Dorsolateral prefrontal cortex (tissue), 122 donors: ENCODE measurements at places on chromosomes 5 and 9.

GRCh38 chr5:65364907-65365306 is 116.8 kb downstream of the ADAMTS6 start:
- no peak for DNase-seq

DNA sequence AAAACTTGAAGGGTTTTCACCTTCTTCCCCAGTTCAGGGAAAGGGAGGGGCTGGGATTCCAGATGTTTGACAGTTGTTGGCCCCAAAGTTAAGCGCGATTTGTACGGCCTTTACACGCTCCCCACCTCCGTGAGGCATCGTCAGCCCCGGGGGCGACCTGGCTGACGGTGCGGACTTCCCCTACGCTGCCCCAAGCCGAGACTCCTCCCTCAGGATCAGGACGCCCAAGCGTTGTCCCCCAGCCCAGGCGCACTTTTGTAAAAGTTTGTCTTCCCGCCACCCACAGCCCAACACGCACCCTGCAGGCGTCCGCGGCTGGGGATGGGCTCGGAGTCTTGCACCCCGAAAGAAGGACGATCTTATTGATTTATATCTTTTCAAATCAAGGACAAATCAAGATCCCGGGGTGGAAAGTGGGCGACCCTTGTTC is 713 bp downstream of the MOB3B start:
- DNase-seq = no peak

GRCh38 chr5:122401976-122402725 is 90.1 kb downstream of the SNCAIP start:
- DNase-seq = no peak

DNA sequence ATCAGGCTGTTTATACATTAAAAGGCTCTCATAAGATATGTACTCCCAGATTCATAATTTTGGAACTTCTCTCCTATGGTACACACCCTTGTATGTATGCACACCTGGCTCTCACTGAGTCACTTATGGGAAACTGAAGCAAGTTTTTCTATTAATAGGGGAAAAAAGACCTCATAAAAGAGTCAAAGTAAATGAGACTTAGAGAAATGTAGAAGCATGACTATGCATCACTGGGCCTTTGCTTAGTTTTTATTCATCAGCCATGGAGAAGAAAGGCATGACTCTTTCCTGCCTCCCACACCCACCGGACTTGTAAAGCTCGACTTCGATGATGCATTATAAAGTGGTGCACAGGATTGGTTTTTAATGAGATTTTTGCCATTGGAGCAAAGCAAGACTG is 28.2 kb downstream of the MTAP start:
- DNase-seq = no peak

GRCh38 chr9:77370064-77370463 is 192.7 kb downstream of the VPS13A start:
- no peak for DNase-seq
